Heart left ventricle (tissue), 16 donors: ENCODE measurements at places on chromosomes 6 and 20. TPM values are rescaled to one million over a fixed set of nuclear protein-coding genes. Genes with fewer than 3 reads are reported as not detected.

Gene SLC17A4
- total RNA-seq, result not detected

Gene SYCP2L
- 1.3 TPM for total RNA-seq

Gene PRR3
- 2.5 TPM for total RNA-seq

Gene PDE10A
- 15.0 TPM for total RNA-seq

Gene SAPCD1
- not detected for total RNA-seq

Gene PACRG
- total RNA-seq, result 11.8 TPM

Gene RRAGD
- total RNA-seq, result 82.5 TPM

DNA sequence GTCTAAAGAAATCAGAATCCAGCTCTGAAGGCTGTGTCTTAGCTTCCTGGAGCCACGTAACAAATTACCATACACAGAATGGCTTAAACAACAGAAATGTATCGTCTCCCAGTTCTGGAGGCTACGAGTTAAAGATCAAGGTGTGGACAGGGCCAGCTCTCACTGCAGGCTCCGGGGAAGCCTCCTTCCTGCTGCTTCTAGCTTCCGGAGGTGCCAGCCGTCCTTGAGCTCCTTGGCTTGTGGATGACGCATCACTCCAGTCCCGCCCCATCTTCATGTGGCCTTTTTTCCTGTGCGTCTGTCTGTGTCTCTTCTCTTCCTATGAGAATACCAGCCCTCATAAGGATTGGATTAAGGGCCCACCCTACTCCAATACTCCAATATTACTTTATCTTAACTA is 319.1 kb upstream of the QKI start:
- H3K4me3 ChIP-seq, result no peak overlapping the region
- H3K27ac ChIP-seq, result no peak overlapping the region
- DNase-seq, result no peak
- no peaks in the 10 kb centered on the region for H3K27me3 ChIP-seq
- H3K36me3 ChIP-seq, result peaks cover 4% of the 10 kb centered on the region

DNA sequence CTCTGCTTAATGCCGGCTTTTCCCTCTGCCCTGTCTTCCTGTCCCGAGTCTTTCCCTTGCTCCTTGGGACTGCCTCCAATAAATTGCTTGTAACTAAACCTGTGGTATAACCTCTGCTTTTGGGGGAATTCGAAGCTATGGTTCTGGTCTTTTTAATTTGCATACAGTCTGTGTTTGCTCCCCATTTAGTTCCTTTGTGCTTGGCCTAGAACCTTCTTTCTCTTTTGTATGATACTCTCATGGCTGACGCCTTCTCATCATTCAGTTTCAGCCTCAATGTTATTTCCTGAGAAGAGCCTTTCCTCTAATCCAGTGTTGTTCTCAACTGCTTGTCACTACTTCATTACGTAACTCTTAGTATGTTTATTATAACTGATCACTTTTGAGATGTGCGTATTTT is 248.0 kb downstream of the PHF3 start:
- H3K27ac ChIP-seq, result no peak overlapping the region
- H3K4me3 ChIP-seq, result no peak overlapping the region
- no peaks in the 10 kb centered on the region for H3K36me3 ChIP-seq
- H3K27me3 ChIP-seq, result no peaks in the 10 kb centered on the region
- no peaks in the 10 kb centered on the region for H3K4me1 ChIP-seq
- no peak for DNase-seq

DNA sequence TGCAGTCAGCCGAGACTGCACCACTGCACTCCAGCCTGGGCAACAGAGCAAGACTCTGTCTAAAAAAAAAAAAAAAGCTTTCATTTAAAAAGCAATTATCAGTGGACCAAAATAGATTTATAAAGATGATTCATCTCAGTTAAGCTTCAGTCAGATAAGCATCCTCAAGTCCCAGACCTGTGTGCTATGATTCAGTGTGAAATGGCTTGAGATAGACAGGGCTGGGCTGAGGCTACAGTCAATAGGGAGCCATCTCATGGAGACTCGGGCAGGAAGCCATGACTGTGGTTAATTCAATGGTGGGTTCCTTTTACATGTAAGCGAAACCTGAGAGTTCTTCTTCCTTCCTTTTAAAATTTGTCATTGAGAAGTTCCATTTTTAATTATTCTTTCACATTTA is 276.0 kb downstream of the TFAP2A start:
- no peak overlapping the region for H3K4me3 ChIP-seq
- H3K36me3 ChIP-seq, result no peaks in the 10 kb centered on the region
- no peak overlapping the region for H3K27ac ChIP-seq
- no peaks in the 10 kb centered on the region for H3K27me3 ChIP-seq
- no peak for DNase-seq

DNA sequence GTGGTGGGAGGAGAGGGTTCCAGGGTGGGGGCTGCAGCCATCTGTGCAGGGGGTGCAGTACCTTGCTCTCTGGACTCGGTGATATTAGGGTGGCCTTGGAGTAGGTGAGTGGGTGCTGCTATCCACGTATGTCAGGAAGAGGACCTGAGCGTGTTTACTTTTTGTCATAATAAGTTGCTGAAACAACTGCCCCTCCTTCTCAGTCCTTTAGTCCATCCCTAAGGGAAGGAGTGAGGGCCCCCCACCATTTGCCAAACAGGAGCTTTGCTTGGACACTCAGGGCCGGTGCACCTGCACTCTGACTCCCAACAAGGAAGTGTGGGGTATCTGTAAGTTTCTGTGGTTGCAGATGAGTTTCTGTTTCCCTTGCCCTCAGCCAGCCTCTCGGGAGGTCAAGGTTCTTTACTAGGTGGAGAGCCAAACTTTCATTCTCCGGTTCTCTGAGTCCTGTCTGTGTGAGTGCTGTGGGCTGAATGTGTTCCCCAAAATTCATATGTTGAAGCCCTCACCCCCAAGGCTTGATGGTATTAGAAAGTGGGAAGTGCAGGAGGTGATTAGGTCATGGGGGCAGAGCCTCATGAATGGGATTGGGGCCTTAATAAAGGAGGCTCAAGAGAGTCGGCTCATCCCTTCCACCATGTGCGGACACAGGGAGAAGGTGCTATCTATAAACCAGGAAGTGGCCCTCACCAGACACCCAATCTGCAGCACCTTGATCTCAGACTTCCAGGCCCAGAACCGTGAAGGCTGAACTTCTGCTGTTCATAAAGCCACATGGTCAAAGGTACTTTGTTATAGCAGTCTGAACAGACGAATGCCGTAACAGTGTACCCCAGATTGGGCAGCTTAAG is 19.6 kb upstream of the CCR6 start:
- H3K27me3 ChIP-seq, result peaks cover under 1% of the 10 kb centered on the region
- no peak overlapping the region for H3K27ac ChIP-seq
- H3K4me1 ChIP-seq, result no peaks in the 10 kb centered on the region
- DNase-seq, result no peak

GRCh38 chr6:105458551-105458950 is 55.7 kb upstream of the PREP start:
- no peaks in the 10 kb centered on the region for H3K36me3 ChIP-seq
- no peak for DNase-seq
- H3K4me3 ChIP-seq, result no peak overlapping the region
- no peaks in the 10 kb centered on the region for H3K4me1 ChIP-seq
- H3K27me3 ChIP-seq, result no peaks in the 10 kb centered on the region

- no peak overlapping the region for H3K4me3 ChIP-seq
- no peak for DNase-seq
- peaks cover 5% of the 10 kb centered on the region for H3K36me3 ChIP-seq
- no peaks in the 10 kb centered on the region for H3K27me3 ChIP-seq
- no peak overlapping the region for H3K27ac ChIP-seq
Measured at GRCh38 chr6:29597184-29597583, 12.3 kb downstream of the OR2H2 start.

DNA sequence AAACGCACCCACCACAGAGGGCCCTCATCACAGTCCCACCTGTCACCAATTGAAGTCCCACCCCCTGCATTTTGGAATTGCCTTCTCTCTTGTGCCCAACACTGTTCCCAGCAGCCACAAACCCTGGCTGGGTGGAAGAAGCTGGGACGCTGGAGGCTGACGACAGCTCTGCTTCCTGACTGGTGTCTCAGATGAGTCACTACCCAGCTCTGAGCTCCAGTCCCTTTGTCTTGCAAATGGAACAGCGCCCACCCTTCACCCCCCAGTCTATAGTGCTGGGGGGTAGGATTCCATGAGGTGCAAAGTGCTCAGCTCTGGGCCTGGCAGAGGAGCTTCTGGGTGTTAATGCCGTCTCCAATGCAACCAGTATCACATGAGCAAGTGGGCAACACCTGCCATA is 85.3 kb downstream of the DLGAP4 start:
- no peak overlapping the region for H3K27ac ChIP-seq
- no peak for DNase-seq
- H3K4me1 ChIP-seq, result no peaks in the 10 kb centered on the region

GRCh38 chr6:14865531-14866100 is 380.3 kb upstream of the JARID2 start:
- H3K4me1 ChIP-seq, result peaks cover 5% of the 10 kb centered on the region
- H3K36me3 ChIP-seq, result no peaks in the 10 kb centered on the region
- no peaks in the 10 kb centered on the region for H3K27me3 ChIP-seq
- H3K4me3 ChIP-seq, result no peak overlapping the region

GRCh38 chr6:43827898-43828297 is 57.9 kb downstream of the VEGFA start:
- H3K4me1 ChIP-seq, result peaks cover 3% of the 10 kb centered on the region
- no peak overlapping the region for H3K4me3 ChIP-seq
- no peak overlapping the region for H3K27ac ChIP-seq
- no peaks in the 10 kb centered on the region for H3K36me3 ChIP-seq
- DNase-seq, result no peak
- H3K27me3 ChIP-seq, result no peaks in the 10 kb centered on the region

DNA sequence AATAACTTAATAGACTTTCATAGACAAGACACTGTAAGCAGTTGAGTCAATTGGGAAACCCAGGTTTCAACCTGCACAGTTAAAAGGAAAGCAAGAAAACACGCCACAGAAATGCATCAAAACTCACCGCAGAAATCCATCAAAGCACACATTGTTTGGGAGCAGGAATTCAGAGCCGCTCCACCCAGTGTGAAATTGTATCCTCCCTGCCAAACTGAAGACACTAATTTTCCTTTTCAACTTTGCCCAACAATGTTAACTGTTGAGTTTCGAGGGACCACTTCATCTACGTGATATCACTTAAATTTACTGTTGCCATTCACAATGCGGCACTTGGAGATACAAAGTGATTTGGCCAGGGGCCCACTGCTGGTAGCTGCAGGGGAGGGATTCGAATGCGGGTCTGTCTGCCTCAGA is 92.7 kb downstream of the DACT2 start:
- H3K4me3 ChIP-seq, result no peak overlapping the region
- no peaks in the 10 kb centered on the region for H3K4me1 ChIP-seq
- H3K36me3 ChIP-seq, result no peaks in the 10 kb centered on the region
- no peaks in the 10 kb centered on the region for H3K27me3 ChIP-seq

DNA sequence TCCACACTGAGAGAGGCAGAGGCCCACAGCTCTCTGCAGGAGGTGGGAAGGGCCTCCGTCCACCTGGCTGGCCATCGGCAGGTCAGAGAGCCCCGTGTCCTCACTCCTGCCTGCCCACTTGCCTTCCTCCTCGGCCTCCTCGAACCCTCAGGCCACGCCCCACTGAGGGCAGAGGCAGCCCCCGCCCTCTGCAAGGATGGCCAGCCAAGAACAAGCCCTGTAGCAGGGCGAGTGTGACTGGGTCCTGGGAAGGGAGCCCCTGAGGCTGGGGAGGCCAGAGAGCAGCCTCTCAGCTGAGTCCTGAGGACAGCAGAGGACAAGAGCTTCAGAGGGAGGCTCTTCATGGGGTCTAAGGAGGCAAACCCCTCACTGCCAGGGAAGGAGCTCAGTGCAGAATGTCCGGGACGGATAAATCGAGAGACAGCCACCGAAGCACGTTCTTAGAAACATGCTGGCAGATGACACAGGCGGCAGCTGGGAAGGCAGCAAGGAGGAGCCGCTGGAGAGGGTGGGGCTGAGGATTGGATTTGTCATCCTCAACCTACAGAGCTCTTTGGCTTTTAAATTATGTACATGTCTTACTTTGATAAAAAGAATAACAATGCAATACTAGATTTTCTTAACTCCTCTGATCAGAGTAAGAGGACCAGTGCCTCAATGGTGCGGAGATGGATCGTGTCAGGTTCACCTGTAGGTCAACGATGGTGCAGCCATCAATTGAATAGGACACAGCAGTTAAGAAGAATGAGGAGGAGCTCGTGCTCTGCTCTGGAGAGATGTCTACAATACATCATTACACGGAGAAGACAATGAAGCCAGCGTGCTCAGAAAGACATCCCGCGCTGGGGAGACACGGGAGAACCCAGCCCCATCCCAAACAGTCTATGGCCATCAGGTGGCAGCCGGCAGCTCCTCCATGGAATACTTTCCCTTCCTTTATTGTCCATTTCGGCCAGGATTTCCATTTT is 53.0 kb downstream of the GNAS-AS1 start:
- no peaks in the 10 kb centered on the region for H3K4me1 ChIP-seq
- no peak for DNase-seq
- H3K36me3 ChIP-seq, result no peaks in the 10 kb centered on the region
- peaks cover 15% of the 10 kb centered on the region for H3K27me3 ChIP-seq

DNA sequence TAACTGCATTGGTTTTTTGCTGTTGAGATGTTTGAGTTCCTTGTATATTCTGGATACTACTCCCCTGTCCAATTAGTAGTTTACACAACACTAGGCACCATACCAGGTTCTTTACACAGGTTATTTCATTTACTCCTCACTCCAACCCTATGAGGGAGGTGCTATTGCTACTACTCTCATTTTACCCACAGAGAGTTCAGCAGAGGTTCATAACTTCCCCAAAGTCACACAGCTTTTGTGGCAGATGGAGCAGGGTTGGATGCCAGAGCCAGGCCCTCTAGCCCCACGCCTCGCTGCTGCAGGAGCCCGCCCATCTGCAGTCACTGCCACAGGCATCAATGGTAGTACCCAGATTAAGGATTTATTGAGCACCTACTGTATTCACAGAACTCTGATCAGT is 61.7 kb upstream of the MAP3K4 start:
- peaks cover 24% of the 10 kb centered on the region for H3K27me3 ChIP-seq
- H3K4me3 ChIP-seq, result no peak overlapping the region
- no peak overlapping the region for H3K27ac ChIP-seq
- H3K36me3 ChIP-seq, result no peaks in the 10 kb centered on the region

- H3K27ac ChIP-seq, result no peak overlapping the region
- no peaks in the 10 kb centered on the region for H3K27me3 ChIP-seq
- H3K36me3 ChIP-seq, result no peaks in the 10 kb centered on the region
- no peak for DNase-seq
- H3K4me1 ChIP-seq, result no peaks in the 10 kb centered on the region
Measured at GRCh38 chr6:9485992-9486391, 928.9 kb downstream of the TFAP2A start.

DNA sequence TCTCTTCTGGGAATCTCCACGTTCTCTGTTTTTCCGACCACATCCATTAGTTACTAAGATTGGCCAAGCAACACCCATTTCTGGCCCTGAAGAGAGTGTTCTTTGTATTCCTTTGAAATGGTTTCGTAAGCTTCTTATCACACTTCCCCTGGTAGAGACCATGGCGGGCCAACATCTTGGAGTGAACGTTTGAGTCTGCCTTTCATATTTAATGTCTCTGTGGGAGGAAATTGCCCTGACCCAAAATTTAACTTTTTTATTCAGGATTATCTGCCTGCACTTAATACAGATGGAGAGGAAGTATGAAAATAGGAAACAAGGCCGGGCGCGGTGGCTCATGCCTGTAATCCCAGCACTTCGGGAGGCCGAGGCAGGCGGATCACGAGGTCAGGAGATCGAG is 177.0 kb upstream of the SNX9 start:
- H3K27me3 ChIP-seq, result no peaks in the 10 kb centered on the region
- H3K4me3 ChIP-seq, result no peak overlapping the region
- no peak overlapping the region for H3K27ac ChIP-seq
- DNase-seq, result no peak

GRCh38 chr6:104728448-104728847 is 131.3 kb downstream of the HACE1 start:
- no peaks in the 10 kb centered on the region for H3K4me1 ChIP-seq
- DNase-seq, result no peak
- H3K4me3 ChIP-seq, result no peak overlapping the region
- H3K27me3 ChIP-seq, result no peaks in the 10 kb centered on the region

- no peaks in the 10 kb centered on the region for H3K4me1 ChIP-seq
- no peak for DNase-seq
- H3K36me3 ChIP-seq, result no peaks in the 10 kb centered on the region
Measured at GRCh38 chr6:113782636-113783035, 74.5 kb upstream of the MARCKS start.
